Stimulated activated CD4-positive, alpha-beta T cell treated with anti-CD3 and anti-CD28 coated beads, Interleukin-4, amount 100 ng/mL, for 24 hours (primary cell): ENCODE measurements at places on chromosomes 3 and 15.

DNA sequence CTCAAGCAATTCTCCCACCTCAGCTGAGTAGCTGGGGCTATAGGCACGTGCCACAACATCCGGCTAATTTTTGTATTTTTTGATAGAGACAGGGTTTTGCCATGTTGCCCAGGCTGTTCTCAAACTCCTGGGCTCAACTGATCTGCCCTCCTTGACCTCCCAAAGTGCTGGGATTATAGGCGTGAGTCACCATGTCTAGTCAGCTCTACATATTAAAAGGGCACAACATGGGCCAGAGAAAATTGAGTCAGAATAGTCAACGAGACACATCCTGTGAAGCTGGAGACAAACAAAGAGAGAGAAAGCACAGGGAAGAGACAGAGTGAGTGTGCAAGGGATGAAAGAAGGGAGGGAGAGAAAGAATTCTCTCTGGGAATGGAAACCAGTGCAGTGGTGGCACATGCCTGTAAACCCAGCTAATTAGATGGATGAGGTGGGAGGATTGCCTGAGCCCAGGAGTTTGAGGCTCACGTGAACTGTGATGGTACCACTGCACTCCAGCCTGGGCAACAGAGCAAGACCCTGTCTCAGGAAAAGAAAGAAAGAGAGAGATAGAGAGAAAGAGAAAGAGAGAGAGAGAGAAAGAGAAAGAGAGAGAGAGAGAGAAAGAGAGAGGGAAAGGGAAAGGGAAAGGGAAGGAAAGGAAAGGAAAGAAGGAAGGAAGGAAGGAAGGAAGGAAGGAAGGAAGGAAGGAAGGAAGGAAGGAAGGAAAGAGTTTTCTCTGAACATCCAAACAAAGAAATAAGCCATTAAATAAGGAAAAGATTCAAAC is 107.2 kb upstream of the SLC25A36 start:
- DNase-seq = no peak

- DNase-seq = no peak
These were observed 46.6 kb downstream of the ZFAND6 start for GRCh38 chr15:80106051-80106450.

DNA sequence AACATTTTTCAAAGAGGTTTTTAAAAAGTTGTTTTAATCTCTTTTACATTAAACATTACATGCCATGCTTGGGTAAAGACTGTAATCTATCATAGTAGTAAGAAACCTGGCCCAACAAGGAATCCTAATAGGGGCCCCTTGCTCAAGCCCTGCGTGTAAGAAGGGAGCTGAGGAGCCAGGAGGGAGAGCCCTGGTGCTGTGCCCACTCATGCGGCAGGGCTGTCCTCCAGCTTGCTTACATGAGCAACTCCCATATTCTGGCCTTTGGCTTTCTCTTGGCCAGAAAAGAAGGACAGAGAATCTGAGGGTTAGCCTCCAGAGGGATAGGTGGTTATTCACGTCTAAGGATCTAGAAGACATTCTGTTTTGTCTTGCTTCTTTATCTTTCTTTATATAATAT is 49.8 kb downstream of the KBTBD12 start:
- no peak for DNase-seq

GRCh38 chr3:48432411-48433371 is 2.8 kb upstream of the PLXNB1 start:
- no peak for DNase-seq

DNA sequence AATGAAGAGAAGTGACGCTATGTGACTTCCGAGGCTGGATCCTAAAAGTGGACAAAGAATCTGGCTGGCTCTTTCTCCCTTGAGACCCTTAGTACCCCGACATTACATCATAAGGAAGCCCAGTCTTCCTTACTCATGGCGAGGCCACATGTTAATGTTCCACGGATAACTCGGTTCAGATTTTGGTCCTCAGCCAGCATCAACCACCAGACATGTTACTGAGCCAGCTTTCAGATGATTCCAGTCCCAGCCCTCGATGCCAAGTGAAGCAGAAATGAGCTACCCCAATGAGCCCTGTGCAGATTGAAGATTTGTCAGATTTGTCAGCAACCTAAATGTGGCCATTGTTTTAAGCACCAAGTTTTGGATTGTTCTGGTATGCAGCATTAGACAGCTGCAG is 46.6 kb downstream of the SLCO2A1 start:
- no peak for DNase-seq

GRCh38 chr15:76345880-76346668 is 9.5 kb downstream of the ISL2 start:
- no peak for DNase-seq

GRCh38 chr3:129536374-129536667 is 6.7 kb upstream of the H1-8 start:
- DNase-seq = no peak

GRCh38 chr3:188389711-188390342 is 235.9 kb downstream of the LPP start:
- DNase-seq = peak; percentile 63

GRCh38 chr3:120497336-120497735 is 46.5 kb upstream of the FSTL1 start:
- no peak for DNase-seq

- DNase-seq = no peak
These were observed 126.6 kb downstream of the SRGAP3 start for GRCh38 chr3:9122732-9123364.

DNA sequence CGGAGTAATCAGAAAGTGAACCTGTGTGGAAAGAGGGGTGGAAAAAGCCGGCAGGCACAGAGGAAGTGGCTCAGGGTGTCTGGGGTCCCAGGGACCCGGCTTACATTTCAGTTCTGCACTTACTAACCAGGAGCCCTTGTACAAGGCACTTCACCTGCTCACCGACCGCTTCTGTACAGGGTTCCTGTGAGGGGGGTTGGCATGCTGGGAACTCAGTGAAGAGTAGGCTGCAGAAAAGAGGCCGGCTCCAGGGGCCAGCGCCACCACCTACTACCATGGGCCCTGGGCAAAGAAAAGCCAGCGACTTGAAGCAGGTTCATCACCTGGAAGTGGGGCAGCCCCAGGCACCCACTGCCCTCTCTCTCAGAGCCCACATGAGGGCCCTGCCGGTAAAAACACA is 6.2 kb downstream of the STIMATE start:
- peak; percentile 47 for DNase-seq

- DNase-seq = no peak
These were observed 43.1 kb upstream of the NMD3 start for GRCh38 chr3:161177991-161178390.

DNA sequence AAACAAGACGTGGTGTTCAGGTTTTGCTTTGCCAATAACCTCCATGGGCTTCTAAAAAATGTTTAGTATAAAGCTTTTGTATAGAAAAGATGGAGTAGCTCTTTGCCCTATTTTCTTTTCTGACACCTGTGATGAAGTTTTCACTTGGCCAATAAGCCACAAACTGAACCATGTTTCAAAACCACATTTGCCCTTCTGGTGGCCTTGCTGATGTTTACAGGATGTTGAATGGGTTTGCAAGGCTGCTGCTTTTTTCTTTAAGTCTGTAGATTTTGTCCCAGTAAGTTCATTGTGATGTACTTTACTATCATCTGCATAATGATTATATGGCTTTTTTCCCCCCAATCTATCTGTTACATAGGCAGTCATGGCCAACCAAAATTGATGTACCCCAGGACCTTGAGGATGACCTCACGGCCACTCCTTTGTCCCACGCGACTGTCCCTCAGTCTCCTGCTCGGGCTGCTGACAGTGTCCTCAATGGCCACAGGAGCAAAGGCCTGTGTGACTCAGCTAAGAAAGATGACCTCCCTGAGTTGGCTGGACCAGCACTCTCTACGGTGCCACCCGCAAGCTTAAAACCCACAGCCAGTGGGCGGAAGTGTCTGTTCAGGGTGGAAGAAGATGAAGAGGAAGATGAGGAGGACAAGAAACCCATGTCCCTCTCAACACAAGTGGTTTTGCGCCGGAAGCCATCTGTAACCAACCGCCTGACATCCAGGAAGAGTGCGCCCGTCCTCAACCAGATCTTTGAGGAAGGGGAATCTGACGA is 60.8 kb downstream of the SNRK start:
- DNase-seq = no peak

GRCh38 chr3:143839980-143840379 is 8.3 kb downstream of the SLC9A9 start:
- DNase-seq = no peak

- no peak for DNase-seq
These were observed 16.5 kb downstream of the MYH15 start for GRCh38 chr3:108493862-108494261.

DNA sequence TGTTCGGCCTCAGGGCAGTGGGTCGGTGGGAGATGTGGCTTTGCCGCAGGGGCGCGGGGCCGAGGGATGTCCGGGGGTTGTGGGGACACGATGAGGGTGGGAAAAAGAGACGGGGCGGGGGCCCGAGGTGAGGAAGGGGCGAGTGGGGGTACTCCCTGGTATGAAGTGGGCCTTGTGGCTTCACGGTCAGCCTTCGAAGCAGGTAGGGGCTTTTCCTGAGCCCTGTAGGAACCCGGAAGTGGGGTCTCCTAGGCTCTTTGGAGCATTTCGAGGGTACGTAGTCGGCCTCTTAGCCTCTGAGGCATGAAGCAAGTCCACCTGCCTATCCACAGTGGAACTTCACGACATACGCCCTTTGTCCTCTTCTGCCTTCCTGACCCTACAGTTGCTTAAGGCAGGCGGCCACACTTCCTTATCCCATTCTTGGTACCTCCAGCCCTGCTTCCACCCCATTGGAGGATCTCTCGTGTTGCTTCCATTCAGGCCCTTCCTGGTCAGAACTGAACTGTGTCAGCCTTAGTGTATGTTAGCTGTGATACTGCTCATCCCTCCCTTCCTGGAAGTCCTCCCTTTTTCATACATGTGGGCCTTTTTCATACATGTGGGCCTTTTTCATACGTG is 389 bp downstream of the ARPC4 start:
- peak; percentile 38 for DNase-seq

- no peak for DNase-seq
These were observed 188.4 kb upstream of the WNT5A start for GRCh38 chr3:55675478-55675877.

DNA sequence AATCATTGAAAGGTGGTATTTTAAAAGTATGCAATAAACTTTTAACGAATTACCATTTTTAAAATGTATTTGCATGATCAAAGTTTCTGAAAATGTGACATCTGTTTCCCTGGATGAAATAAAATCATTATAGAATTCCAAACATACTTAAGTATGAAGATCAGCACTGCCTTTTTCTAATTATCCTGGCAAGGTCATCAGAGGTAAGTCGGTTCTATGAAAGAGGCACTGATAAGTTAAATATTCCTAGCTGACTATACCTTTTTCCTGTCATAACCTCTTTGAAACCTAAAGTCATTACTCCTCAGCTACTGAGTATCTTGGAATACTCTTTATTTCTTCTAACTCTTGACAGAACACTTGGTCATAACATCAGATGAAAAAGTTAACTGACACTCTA is 406.1 kb upstream of the ALCAM start:
- no peak for DNase-seq

DNA sequence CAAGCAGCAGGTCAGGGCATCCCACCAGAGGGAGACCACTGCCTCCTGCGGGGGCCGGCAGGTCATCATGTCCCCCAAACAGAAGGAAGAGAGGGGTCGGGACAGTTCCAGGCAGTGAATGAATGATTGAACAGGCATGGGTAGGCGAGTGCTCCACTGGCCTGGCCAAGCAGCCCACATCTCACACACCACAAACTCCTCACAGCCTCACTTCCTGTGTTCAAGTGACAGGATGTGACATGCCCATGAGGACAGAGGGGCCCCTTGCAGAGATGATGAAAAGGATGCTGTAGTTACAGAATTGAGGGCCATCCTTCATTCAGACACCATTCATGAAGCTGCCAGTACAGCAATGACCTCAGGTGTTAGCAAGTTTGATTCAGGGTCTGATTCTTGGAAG is 3.7 kb downstream of the IQSEC1 start:
- peak; percentile 50 for DNase-seq

DNA sequence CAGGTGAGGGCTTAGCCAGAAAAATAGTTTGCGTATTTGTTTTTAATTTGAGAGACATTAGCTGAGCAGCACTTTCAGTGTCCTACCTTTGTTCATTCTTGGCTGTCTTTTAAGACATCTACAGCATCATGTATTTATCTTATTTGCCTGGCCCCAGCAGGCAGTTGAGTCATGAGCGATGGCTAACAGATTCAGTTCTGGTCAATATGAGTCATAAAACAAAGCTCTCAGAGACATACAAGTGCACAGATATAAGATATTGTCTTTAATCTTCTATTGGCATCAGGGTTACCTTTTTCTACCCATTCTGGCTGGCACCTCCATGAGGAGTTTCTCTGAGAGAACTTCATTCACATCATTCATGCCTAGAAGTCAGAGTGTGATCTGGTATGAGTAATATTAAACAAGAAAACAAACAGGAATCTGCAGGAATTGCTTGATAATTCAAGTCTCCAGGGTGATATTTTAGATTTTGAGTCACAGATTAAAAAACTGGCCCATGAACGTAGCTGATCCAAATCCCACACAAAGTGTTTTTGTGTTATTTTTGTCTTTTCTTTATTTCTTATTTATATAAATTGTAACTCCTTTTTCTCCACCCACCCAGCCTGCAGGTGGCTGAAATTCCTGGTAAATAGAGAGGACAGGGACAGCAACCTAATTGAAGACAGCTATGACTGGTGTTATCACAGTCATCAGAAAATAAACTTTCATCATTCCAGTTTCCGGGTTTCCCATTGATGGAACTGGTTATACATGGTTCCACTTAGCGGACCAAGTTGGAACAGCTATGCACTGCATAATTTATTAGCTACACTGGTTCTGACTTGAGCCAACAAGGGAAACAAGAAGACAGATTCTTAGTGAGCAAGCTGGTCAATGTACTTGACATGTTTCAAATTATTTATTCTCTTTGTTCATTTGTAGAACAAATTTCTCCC is 47.3 kb downstream of the PLSCR2 start:
- DNase-seq = no peak

DNA sequence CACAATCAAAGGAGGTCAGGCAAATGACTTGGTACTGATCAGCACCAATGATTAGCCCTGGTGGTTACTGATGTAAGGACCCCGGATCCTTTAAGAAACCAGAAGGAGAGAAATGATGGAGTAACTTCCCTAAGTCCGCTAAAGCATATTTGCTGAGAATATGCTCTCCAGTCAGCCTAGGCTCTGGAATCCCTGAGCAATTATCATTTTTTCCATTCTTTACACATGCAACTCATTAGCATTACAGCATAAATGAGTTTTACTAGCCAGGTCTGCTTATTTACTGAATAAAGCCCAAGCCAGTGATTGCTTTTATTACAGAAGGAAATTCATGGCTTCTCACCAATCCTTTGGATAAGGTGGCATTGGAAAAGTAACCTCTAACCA is 139.2 kb upstream of the WNT5A start:
- DNase-seq = no peak

GRCh38 chr3:126569390-126569975 is 10.8 kb upstream of the C3orf22 start:
- DNase-seq = no peak

DNA sequence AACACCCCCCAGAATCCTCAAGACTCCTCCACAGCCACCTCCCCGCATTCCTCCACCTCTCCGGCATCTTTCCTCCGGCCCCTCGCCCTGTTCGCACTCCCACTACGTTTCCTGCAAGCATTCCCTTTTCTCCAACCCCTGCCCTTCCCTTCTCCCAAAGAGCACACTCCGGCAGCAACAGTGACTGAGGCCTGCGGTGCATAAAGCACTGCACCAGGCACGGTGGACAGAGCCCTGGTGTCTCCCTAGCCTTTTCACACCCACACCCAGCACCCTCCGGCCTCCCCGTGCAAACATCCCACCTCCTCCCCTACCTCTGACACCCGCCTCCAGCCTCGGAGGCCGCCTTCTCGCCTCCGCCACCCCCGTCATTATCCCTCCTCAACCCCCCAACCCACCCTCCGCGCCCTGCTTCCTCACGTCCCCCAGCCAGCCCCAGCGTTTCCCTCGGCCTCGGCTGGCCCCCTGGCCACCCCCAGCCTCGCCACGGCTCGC is 577 bp downstream of the ZNF148 start:
- DNase-seq = peak; percentile 29
